ENCODE measurements at places on chromosomes 7 and 10.

- no peak for DNase-seq
These were observed 216.5 kb upstream of the PITRM1 start for GRCh38 chr10:3389130-3389529.

DNA sequence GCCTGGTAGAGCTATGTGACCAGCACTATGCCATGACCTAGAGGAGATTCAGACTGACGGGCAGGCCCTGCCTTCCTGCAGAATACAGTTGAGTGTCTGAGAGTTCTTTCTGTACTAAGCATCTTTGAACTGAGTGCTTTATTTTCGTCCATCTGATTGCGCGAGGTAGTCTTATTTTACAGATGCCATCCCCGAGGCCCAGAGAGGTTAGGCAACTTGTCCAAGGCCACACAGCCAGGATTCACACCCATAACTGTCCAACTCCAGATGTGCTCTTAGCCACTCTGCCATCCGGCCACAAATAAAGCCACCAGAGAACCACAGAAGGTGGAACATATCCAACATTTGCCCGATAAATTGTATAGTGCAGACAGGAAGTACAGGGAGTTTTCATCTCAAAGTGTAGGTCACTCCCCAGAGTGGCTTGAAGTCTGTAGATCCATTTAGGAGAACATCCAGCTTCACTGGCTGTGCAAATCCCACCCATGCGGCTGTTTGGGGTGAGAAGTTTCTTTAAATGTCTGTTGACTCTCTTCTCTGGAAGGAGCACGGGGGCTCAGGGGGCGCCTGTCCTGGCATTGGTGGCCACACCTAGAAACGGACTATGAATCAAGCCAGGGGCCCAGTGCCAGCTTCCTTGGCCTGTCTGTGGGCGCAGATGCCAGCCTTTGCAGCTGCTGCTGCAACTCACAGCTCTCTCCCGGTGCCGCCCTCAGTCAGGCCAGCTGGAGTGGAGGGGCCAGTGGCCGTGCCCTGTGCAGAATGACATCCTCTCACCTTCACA lies 11.1 kb downstream of the CHST3 start:
- DNase-seq = no peak

DNA sequence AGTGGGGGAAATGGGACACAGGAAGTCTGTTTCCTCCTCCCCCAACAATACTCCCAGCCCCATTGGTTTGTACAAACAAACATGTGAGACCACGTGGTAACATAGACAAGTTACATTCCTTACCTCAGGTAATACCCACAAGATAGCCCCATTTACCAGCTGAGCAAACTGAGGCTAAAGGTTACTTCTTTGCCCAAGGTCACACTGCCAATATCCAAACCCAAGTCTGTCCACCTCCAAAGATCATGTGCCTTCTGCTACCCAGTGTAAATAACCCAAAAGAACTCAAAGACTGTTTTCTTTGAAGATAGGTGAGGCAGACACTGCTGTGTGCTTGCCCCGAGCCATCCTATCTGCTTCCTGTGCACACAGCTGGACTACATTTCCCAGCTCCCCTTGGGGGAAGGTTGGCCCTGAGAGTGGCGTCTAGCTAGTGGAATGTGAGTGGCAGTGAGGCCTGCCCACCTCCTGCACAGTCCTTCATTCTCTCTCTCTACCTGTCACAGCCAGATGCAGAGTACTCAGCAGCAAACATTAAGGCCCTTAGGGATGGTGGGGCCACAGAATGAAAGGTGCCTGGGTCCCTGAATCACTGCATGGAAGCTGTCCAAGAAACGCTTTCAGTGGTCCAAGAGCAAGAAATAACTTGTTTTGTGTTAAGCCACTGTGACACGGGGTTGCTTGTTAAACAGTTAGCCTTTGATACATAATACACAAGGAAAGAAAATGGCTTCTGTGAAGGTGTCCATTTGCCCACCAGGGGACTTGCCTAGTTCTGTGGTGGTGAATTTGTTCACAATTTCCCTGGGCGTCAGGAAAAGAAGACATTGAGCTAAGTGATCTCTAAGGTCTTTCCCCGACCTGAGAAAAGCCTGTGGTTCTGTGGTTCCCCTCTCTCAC lies 257.7 kb upstream of the NFE2L3 start:
- peak; percentile 44 for DNase-seq

DNA sequence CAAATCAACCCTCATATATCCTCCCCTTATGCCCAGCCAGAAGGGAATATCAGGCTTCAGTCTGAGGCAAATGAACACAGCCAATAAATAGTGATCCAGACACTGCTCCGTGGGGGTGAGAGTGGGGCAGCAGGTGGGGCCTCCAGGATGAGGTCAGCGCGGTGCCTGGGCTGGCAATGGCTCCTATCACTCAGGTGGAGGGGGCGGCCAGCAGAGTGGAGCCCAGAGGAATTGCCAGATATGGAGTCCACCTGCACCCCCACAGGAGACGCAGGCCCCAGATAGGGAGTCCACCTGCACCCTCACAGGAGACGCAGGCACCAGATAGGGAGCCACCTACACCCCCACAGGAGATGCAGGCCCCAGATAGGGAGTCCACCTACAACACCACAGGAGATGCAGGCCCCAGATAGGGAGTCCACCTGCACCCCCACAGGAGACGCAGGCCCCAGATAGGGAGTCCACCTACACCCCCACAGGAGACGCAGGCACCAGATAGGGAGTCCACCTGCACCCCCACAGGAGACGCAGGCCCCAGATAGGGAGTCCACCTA lies 78.0 kb upstream of the PPP2R2D start:
- DNase-seq = no peak

- DNase-seq = no peak
These were observed 262.6 kb upstream of the NEBL start for GRCh38 chr10:21159669-21160068.

DNA sequence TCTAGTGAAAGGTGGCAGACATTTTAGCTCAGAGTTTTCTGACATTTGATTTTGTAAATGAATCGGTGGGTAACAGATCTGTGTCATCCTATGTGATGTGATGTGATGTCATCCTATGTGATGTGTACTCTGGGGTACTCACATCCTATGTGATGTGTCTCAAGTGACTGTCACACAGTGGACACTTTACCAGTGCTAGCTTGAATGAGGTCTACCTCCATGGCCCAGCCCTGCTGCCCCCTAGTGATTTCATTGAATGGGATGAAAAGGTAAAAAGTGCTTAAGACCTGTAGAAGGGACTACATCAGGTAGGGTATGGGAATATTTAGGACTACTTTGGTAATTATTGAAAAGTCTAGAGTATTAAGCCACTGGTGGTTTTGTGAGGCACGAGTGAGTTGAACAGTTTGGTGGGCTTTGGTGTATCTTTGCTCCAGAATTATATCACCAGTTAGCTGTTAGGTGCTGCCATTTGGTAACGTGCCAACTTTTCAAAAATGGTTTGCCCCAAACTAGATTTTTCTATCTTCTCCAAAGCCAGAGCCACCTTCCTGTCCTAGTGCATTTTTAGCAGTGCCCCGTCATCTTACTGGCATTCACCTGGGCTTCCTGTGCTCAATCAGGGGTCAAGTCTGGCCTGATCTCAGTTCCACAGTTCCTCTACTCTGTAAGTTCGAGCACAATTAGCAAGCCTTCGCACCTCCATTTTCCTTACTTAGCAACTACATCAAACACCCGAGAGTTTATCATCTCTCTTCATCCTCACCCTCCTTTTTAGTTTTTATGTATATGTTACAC lies 9.7 kb downstream of the EIF4H start:
- DNase-seq = peak; percentile 41

DNA sequence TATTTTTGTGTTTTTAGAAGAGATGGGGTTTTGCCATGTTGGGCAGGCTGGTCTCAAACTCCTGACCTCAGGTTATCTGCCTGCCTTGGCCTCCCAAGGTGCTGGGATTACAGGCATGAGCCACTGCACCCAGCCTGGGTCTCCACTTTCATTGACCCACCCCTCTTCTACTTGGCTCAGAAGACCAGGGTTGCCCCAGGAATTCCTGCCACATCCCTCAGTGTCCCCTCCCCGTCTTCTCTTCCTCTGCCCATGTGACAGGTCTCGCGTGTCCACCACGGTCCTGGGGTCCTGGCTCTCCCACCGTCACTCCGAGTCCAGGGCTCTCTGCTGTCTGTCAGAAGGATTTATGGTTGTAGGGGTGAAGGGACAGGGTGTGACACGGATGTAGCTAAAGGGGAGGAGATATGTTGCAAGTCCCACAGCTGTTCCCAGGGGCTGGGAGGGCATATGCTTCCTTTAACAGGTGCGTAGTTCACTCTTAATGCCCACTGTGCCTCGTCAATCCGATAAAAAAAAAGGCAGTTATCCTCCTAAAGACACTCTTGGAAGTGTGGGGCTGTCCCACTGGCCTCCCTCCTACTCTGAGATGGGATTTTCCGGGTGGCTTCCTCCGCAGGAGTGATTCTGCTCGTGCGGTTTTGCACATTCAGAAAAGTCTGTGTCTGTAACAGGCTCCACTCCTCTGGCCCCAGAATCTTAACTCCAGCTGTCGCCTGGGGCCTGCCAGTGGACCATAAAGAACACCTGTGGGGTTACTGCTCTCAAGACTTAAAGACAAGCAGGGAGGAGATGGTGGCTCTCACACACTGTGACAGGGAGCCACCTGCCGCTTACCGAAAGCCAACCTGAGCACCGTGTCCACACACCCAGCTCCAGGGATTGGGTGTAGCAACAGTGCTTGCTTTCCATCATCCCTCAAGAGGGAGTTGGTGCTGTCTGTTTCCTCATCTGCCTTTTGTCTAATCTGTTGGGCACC lies 36.7 kb upstream of the SHH start:
- no peak for DNase-seq

GRCh38 chr7:4641667-4642467 lies 40.2 kb upstream of the FOXK1 start:
- DNase-seq = peak; percentile 97

GRCh38 chr7:67512481-67512880 lies 515.8 kb downstream of the TYW1 start:
- no peak for DNase-seq

DNA sequence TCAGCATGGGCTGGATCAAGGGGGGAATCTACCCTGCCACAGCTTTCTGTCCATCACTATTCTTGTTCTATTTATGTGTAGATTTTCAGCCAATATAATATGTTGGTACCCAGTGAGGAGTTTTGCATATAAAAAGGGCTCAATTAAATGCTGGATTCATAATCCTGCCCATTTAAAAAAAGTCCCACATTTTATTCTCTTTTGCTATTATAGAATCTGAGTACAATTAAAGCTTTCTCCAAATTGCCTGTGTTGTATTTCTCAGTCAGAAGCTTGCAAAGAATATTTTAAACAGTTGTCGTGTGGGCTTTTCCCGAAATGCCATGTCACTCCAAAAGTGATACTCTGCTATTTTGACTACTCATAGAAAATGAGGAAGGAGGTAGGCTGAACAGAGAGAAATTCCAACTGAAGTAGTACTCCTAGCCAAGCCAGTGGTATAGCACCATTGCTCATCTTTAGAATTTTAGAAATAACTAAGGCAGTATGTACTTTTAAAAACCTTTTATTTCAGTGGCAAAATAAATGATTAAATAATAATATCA lies 108.3 kb upstream of the HDAC9 start:
- no peak for DNase-seq

DNA sequence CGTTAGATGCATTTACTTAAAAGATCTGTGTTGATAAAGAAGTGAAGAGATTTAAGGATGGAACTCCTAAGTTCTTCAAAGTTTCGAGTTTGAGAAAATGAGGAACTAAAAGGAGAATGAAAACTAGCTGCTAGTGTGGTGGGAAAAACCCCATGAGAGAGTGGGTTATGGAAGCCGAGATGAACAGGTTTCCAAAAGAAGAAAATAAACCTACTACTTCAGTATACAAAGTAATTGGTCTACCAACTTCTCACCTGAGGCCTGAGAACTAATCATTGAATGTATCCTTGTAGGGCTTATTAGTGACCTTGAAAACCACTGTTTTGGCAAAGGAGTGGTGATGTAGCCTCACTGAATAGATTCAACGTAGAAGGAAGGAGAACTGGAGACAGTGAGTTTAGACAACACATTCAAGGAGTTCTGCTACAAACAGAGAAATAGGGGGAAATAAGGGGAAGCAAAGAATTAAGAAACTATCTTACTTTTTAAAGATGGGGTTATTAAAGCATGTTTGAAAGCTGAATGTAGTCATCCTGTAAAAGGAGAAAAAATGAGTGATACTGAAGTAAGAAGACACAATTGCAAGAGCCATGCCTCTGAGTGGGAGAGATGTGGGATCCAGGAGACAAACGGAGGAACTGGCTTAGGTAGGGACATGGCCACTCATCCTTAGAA lies 50.8 kb downstream of the CH25H start:
- DNase-seq = no peak

DNA sequence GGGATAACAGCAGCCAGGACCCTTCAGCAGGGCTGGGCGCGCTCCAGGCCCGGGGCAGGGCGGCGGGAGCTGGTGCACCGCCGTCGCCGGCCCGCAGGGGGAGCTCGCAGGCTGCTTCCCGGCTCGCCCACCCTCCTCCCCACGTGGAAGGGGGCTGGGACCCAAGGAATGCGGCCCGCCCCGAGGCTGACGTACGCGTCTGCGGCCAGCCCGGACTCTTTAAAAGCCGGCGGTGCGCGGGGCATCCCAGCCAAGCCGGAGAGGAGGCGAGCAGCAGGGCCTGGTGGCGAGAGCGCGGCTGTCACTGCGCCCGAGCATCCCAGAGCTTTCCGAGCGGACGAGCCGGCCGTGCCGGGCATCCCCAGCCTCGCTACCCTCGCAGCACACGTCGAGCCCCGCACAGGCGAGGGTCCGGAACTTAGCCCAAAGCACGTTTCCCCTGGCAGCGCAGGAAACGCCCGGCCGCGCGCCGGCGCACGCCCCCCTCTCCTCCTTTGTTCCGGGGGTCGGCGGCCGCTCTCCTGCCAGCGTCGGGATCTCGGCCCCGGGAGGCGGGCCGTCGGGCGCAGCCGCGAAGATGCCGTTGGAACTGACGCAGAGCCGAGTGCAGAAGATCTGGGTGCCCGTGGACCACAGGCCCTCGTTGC lies at the start of gene PFKFB3:
TSS of gene PFKFB3 (plus strand) at position 249 of the 647 bp plus-strand sequence. CDS start at position 578, 329 bp downstream.
- DNase-seq = peak; percentile 91

DNA sequence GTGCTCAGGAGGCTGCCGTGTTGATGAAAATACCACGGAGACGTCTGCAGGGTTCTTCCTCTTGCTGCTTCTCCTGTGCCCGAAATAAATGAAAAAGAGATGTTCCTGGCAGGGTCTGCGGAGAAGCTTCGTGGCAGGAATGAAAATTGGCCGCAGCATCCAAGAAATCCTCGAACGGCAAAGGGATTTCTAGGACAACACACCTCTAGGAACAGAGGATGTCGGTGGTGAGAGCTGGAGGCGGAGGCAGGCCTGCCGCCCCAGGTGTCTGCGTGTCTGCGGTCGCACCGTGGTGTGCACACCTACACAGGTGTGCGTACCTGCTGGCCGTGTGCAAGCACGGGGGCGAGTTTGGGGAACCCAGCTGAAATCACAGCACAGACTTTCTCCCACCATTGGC lies 43.4 kb downstream of the TMEM130 start:
- no peak for DNase-seq

GRCh38 chr10:81019029-81019890 lies 481.6 kb downstream of the SH2D4B start:
- peak; percentile 7 for DNase-seq

GRCh38 chr10:80057171-80057570 lies 21.3 kb upstream of the TMEM254 start:
- DNase-seq = no peak

GRCh38 chr7:17697128-17697881 lies 243.0 kb downstream of the SNX13 start:
- DNase-seq = no peak

GRCh38 chr7:108442039-108442568 lies 14.1 kb downstream of the NRCAM start:
- DNase-seq = no peak

All from CD4-positive, alpha-beta T cell treated with Interleukin-12 subunit alpha and Interleukin-12 subunit beta, for 1 hour (primary cell).